ENCODE measurements at places on chromosomes 2 and 18.

- no peak for DNase-seq
These were observed 14.0 kb downstream of the CAPN10 start for GRCh38 chr2:240600451-240600961.

DNA sequence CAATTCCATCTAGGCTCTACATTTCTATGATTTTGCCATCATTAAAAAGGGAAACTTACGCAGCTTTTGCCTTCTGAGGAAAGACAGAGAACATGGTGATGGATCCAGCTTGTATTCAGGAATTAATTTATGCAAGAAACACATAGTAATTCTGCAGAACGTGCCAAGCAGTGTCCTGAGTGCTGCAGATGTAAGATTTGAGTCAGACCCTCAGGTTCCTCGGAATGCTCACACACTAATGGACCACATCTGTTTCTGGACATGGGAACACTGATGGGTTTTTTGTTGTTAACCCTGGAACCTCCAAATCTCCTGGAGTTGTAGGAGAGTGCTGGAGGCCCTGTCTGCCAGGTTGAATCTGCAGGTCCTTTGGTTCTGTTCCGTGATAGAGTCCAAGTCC is 132.9 kb downstream of the SETBP1 start:
- DNase-seq, result no peak

GRCh38 chr2:45029215-45029614 is 20.0 kb upstream of the SIX2 start:
- no peak for DNase-seq

DNA sequence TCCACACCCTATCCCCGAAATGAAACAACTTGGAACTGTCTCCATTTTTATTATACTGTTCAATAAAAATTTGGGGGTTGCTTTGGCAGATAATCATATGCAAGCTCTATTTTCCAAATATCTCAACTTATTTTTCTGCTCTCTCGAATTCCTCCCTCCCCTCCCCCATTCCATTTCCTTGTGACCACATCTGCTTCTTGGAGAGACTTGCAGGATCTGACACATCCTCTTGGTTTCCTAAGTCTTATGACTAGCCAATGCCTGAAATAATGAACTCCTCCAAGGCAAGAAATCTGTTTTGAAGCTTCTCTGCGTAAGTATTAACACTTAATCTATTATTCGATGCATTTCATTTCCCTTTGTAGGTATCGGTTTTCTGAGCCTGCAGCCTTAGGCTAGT is 16.1 kb downstream of the TGIF1 start:
- DNase-seq, result no peak

DNA sequence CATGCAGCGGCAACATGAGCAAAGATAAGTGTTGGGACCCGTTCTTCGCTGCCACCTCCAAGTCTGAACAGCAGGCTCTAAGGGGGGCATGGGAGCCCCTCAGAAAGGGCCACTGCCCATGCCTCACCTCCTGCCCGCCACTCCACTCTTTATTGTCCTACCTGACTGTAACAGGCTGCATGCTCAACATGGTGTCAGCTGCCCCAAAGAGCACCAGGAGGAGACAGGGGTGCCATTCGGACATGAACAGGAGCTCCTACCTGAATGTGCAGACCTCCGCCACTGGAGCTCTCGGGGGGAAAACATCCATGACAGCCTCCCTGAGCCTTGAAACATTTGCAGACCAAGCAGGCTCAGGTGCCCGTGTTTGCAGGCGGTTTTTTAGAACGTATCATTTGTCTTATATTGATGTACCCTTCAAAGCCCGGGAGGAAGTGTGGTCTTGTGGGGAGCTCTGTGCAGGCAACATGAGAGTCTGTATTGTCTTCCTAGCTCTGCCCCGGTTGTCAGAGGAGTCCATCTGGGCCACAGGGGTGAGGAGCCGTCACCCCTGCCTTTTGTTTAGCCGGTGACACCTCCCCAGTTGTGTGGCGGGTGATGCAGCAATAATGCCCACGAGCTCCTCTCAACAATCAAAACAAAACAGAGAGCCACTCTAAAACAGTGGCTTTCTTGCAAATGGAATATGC is 35.1 kb upstream of the CD8A start:
- no peak for DNase-seq

DNA sequence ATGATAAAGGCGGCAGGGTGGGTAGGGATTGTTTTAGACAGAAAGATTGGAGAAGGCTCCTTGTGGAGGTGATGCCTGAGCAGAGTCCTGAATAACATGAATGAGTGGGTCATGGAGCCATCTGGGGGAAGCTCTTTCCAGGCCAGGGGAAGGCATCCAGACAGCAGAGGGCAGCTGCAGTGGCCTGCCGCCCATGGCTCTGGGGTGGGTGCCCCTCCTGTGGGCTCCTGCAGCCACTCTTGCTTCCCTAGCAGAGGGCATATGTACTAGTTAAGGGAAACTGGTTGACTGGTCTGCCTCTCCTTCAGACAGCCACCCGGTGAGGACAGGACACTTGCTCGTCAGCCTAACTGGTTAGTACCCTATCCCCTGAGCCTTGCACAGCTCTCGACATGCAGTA is 46.5 kb upstream of the SLC1A4 start:
- no peak for DNase-seq

DNA sequence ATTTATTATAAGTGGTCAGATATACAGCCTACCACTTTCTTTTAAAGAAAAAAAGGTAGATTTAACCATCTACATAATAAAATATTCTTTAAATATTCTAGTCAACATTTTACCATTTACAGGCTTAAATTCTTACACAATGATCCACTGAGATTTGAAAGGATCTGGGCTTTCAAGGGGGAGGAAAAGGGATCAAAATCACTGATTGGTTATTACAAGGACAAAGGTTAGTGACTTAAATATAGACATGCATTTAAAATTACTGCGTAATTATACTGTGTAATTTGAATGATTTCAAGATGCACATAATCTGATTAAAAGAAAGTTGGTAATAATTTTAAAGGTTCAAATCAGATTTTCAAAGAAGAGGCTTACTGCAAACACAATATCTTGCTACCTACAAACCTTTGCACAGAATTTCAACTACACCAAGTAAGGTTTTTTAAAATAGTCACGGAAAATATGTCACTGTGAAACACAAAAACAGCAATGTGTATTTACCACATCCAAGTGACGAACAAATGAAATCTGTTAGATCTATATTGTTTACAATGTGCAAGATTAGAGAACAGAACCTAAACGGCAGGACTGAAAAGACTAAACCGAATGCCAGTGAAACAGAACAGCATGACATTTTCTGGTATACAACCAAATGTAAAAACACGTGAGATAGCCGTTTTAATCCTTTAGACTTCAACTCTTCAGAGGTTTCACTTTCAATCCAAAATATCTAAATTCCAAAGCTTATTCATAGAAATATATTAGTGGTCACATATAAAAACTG is 40.8 kb downstream of the RTN4 start:
- DNase-seq, result no peak

GRCh38 chr2:30639836-30640235 is 167.4 kb downstream of the CAPN13 start:
- DNase-seq, result no peak

DNA sequence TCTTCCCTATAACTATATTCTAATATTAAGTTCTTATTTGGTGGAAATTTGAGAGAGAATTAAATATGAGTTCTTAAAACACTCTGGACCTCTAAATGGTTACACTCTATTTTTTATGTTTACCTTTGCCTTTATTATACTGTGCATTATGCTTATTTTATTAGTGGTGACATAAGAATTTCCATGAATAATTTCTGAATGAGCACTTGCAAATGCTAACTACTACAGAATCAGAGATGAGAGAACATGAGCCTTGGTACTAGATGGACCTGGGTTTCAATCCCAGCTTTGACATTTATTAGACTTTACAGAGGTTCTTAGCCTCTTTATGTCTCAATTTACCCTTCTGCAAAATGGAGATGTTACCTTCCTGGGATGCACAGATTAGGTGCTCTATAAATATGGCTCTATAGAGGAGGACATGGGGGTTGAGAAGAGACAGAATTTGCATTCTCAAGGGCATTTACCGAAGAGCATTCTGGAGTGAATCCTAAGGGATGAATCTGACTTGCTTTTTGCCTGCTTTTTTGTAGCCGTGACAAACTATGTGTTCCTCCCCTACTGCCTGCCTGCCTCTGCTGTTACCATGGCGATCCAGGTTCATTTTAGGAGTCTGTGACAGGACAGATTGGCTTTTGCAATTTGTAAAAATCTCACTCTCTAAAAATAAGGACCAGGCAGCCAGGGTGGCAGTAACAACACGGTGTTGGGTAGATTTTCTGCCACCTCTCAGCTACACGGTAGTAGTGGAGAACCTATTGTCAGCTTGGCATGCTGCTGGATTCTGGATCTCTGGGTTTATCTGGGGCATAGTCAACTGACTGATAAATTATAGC is 20.7 kb upstream of the CNRIP1 start:
- DNase-seq, result no peak

GRCh38 chr18:48862678-48863270 is 88.0 kb downstream of the SMAD7 start:
- no peak for DNase-seq

DNA sequence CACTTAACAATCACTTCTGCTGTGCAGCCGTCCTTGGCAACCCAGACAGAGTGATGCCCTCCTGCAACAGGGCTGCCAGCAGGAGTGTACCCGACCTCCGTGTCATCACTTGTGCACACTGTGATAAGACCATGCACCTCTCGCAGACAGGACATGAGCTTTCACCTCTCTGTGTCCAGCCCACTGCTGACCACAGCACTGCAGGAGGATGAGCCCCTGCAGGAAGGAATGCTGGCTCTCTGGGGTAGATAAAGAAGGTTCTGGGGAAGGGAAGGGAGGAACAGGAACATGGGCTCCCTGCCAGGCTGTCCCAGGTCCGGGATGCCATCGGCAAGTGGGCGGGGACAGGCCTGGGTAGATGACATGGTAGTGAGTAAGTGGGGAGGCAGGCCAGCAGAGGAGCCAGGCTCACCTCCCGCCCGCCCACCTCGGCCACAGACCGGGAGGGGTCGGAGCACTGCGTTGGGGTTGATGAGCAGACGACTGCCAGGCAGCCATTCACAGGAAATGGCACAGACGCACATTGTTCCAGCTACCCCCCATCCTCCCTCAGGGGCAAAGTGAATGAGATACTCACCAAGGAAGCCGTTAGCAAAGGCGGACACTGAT is 18.6 kb upstream of the COL6A3 start:
- peak; percentile 66 for DNase-seq

DNA sequence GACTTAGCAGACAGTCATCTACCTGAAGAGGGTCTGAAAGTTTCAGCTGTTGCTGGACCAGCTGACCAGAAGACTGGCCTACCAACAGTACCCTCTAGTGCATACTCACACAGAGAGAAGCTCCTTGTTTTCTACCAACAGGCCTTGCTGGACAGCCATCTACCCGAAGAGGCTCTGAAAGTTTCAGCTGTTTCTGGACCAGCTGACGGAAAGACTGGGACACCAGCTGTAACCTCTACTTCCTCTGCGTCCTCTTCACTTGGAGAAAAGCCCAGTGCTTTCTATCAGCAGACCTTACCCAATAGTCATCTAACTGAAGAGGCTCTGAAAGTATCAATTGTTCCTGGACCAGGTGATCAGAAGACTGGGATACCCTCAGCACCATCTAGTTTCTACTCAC is 63.2 kb downstream of the ALMS1 start:
- no peak for DNase-seq

- no peak for DNase-seq
These were observed 78.5 kb downstream of the SPHKAP start for GRCh38 chr2:228102949-228103348.

GRCh38 chr2:217667512-217667911 is 335.3 kb downstream of the TNS1 start:
- no peak for DNase-seq

- DNase-seq, result no peak
These were observed 158.8 kb downstream of the PTPRM start for GRCh38 chr18:7725897-7726296.

DNA sequence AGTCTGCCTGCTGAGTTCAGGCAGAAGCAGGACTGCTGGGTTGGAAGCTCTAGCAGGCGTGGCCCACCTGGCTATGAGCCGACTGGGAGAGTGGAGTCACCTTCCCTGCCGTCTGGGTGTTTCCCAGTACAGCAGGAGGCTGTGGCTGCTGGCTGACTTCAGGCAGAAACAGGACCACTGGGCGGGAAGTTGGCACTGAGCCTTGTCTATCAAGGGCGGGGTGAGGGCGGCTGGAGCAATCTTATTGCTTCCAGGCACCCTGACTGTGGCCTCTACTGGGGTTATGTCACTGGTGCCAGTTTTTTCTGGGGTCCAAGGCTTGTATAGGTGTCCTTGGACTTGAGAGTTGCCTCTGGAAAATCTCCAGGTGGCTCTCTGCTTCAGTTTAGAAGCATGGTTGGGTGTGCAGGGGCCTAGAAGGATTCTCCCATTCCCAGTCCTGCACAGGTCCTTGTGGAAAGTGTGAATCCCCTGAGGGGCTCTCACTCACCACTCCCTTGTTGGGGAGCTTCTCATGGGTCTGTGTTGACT is 30.5 kb downstream of the LTBP1 start:
- DNase-seq, result no peak

DNA sequence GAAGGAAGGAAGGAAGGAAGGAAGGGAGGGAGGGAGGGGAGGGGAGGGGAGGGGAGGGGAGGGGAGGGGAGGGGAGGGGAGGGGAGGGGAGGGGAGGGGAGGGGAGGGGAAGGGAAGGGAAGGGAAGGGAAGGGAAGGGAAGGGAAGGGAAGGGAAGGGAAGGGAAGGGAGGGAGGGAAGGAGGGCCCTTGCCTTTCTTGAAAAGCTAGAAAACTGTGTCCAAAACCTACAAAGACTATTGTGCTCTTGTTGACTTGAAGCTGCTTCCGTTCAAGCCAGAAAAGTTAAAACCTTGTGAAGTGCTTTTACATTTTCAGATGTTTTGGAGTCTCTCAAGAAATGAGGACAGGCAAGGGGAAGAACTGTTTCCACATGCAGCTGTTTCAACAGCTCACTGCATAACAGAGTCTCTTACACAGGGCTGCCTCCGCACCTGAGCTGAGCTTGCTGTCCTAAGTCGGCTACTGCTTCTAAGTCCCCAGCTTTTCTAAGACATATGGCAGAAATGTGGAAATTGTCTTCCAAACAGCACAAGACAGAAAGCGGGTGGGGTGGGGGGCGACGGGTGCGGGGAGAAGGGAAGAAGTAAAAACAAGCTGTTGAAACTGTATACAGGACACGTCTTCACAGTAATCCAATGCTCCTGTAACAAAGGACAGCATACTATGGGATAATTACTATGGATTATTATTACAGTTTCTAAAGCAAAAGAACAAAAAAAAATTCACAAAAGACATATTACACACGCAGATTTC is 46.1 kb downstream of the BCL11A start:
- no peak for DNase-seq

- DNase-seq, result no peak
These were observed 180.7 kb upstream of the EPHA4 start for GRCh38 chr2:221752781-221753180.
